ENCODE measurements at places on chromosomes 3 and 15.

- no peak for DNase-seq
Measured at GRCh38 chr3:151093905-151094304, 8.4 kb downstream of the MED12L start.

DNA sequence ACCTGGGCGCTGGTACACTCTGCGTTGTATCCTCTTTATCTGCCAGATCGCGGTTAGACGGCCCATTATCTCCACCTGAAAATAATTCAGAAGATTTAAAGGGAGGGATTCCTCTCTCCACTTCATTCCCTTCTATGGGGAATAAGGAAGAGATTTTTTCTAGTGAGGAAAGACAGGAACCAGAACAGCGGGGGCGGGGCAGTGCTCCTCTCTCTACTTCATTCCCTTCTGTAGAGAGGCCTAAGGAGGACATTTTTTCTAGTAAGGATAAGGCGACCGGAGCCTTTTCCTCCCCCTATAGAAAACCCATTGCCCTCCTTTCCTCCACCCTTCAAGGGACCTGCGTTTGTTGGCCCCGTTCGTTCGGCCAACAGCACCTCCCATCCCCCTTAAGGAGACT is 8.3 kb upstream of the LIPH start:
- no peak for DNase-seq

GRCh38 chr3:70053293-70053692 is 53.8 kb downstream of the SAMMSON start:
- no peak for DNase-seq

- no peak for DNase-seq
Measured at GRCh38 chr3:38027466-38028465, 1.7 kb downstream of the PLCD1 start.

DNA sequence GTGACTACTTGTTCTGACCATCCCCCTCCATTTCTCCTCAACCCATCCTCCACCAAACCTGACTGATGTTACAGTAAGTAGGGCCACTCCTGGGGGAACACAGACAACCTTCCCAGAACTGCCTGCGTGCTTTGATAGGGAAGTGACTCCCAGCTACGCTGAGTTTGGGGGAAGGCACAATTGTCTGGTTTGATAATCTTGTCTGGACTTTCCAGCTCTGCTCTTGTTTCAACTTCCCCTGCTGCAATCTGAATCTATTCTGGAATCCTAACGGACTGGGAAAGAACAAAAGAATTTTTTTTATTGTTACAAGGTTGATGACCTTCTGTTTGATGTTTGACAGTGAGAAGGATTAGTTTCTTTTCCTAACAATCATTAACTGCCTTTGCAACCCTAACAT is 895.6 kb downstream of the ROBO1 start:
- DNase-seq = no peak

DNA sequence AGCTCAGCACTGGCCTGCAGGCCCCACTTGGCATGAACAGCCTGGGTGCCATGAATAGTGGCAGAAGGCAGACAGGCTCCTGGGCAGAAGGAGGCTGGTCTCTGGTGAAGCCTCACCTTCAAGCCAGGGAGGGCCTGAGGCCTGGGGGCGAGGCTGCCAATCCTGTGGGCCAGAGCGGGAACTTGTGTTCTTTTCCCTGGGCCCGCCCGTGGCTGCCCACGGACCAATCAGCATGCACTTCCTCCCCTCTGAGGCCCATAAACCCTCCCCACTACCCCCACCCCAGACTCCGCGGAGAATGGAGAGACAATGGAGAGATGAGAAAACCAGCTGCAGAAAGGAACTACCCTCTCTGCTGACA is 283.8 kb upstream of the ROBO1 start:
- no peak for DNase-seq

DNA sequence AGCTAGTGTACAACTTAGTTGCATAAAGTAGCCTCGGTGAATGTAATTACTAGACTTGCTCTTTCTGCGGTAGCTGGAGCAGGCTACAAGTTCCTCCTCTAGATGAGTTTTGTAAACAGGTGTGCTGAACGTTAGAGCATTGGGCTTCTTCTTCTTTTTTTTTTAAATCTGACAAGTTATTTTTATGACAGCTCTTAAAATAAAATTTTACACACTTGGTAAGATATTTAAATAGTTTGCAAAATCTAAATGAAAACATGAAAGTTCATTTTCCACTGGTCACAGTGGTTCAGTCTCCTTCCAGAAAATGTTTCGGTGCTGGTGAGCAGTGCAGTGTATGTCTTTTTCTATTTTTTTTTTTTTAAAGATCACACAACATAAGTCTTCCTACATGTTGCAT is 3.0 kb downstream of the CCR9 start:
- DNase-seq = no peak

DNA sequence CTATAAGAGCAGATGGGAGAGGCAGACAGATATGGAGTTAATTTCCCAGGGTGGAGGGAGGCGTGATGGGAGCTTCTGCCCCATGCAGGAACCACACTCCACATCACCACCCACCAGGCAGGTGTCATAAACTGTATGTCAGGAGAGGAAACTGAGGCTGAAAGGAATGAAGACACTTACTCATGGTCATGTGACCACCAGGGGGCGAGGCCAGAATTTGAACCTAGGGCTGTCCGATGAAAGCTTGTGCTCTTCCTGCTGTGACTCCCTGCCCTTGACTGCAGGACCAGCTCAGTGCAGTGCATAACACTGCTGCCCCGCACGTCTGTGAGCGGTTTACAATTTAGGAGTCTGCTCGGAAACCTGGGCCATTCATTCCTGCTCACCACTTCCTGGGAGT is 28.8 kb downstream of the NUP210 start:
- DNase-seq = no peak

GRCh38 chr3:128783774-128784173 is 57.8 kb downstream of the RAB7A start:
- no peak for DNase-seq
